ENCODE measurements at places on chromosomes 6 and 20.

DNA sequence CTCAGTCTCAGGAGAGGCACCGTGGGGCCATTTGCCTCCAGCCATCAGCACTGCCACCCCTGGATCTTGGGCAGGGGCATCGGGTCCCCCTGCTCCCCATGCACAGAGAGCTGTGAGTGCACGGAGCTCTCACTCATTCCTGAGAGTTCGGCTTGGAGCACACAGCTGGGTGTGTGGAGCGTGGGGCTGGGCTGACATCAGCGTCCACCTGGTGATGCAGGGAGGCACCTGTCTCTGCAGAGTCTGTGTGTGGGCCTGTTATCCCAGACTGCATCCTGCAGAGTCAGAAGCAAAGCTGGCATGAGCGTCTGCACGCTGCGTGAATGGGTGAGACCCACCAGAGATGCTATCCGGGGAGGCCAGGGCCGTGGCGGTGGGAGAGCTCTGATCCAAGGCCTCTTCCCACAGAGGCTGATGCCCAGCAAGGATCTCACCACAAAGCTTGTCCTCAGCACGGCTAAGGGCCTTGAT, 248.8 kb upstream of the AFDN start:
- DNase-seq: no peak

- DNase-seq: no peak
Observed at GRCh38 chr6:130296854-130297253, 69.0 kb upstream of the TMEM200A start.

- no peak for DNase-seq
Observed at GRCh38 chr6:1387876-1388629, 1.3 kb upstream of the FOXF2 start.

DNA sequence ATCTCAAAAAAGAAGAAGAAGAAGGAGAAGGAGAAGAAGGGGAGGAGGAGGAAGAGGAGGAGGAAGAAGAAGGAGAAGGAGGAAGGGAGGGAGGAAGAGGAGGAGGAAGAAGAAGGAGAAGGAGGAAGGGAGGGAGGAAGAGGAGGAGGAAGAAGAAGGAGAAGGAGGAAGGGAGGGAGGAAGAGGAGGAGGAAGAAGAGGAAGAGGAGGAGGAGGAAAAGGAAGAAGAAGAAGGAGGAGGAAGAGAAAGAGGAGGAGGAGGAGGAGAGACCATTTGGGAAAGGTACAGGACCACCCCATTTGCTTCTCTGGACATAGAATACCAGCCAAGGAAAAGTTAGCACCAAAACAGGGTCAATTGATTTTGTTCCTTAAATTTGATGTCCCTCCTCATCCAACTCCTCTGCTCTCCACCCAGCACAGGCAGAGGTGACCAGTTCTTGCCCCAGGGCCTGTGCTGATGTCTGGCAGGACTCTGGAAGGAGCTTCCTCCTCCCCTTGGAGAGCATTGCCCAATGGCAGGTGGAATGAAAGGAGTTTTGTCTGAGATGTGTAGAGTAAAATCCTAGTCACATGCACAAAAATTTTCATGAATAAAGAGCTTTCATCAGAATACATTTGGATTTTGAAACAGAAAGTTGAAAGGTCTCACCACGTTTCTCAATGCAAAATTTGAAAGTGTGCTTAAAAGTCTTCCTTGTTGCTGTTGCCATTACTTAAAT, 182.9 kb downstream of the LY86 start:
- no peak for DNase-seq

DNA sequence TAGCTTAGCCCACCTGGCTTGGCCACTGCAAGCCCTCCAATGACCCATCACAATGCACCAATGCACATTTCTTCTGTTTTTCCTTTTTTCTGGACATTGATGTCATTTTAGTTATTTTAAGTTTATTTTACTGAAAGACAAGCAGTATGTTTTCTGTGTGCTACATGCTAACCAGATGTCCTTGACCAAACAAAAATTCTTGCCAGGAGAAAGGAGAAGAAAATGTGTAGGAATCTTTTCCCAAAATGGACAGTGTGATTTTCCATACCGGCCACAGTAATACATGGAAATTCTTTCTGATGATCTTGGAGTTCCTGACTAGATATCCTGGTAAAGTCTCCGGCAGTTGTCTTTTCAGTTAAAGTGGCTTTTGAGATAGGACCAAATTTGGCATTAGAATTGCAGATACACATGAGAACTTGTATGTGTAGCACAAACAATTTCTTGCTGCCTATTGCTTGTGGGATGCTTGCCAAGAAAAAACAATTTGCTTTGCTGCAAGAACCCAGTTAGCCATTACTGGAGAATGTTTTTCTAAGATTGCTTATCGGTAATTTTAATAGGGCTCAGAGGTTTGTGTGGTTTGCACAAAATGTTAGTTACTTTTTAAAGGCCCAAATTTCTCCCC, 696.5 kb upstream of the CITED2 start:
- DNase-seq: no peak

Data from stimulated activated CD4-positive, alpha-beta T cell treated with anti-CD3 and anti-CD28 coated beads, Interleukin-12 subunit alpha, Interleukin-12 subunit beta, amount 100 ng/mL, for 48 hours (primary cell).